ENCODE measurements at places on chromosomes 12 and 14.
A peak's percentile ranks its signal among the peaks of the same experiment; 100 is the strongest.

DNA sequence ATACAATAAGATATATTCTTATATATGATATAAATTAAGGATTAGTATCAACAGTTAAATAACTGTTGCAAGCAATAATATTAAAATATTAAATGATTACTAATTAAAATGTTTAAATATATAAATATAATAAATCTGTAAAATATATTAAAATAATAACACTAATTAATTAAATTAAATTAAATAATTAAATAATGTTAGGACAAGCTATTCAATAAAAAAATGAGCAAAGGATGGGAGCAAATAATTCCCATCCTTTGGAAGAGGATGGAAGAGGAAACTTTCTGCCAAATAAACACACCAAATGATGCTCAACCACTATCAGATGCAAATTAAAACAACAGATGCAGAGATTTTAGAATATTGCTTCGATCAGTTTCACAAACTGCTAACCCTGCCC, 39.4 kb upstream of the BMP4 start:
- DNase-seq, result no peak

DNA sequence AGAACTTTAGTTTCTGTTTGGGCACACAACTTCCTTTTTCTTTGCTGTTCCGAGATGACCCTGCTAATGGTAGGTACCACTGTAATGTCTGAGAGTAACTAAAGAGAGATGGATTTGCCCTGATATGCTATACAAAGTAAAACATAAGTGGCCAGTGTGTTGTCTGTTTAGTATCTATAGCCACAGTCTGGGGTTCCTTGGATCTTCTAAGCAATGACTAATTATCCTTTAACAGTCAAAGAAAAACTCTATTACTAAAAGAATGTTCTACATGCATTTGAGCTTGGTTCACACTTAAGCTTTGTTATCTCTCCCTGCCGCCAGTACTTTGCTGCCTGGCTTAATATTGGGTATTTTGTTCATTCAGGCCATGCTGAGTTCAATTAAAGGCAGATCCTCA, 1051.9 kb upstream of the FLRT2 start:
- no peak for DNase-seq

- DNase-seq, result no peak
Measured at GRCh38 chr12:47270782-47271664, 191.3 kb upstream of the AMIGO2 start.

DNA sequence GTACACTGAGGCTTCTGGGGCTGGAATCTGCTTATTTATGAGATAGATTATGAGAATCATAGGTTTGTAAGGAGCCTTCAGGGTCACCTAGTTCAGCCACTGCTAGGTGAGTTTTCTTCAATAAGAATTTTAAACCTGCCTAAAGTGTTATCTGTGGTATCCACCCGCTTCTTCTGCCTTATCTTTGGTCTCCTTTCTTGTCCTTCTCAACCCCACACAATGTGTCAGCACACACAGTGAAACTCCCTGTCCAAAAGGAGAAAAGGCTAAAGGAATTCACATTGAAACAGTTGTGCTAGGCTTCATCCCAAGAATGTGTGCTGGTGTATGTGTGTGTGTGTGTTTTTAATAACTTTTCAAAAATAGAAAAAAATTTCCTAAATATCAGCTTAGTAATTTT, 259.3 kb upstream of the BTG1 start:
- no peak for DNase-seq

- DNase-seq, result no peak
Measured at GRCh38 chr14:59919570-59920377, at the start of gene LRRC9. Gene LRRC9, plus strand, starts transcription at chr14:59920144.

- no peak for DNase-seq
Measured at GRCh38 chr12:107180272-107180671, 86.9 kb upstream of the CRY1 start.

DNA sequence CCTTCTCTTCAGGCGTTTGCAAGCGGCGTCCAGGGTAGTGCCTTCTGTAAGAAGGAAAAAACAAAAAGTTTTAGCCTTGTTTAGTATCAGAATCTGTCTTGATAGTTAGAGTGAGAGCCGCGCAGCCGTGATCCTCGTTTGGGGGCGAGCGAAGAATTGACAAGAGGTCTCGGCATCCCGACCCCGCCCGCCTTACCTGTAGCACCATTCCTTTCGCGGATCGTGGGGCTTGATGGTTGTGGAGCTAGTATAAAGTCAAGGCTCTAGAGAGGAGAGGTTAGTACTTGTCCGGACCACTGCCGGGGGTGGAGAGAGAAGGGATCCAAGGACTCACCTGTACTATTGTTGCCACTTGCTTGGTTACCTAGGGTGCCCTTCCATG, 494 bp downstream of the TMTC3 start:
- no peak for DNase-seq

- peak; percentile 56 for DNase-seq
Measured at GRCh38 chr12:122021193-122021821, 377 bp upstream of the BCL7A start.

DNA sequence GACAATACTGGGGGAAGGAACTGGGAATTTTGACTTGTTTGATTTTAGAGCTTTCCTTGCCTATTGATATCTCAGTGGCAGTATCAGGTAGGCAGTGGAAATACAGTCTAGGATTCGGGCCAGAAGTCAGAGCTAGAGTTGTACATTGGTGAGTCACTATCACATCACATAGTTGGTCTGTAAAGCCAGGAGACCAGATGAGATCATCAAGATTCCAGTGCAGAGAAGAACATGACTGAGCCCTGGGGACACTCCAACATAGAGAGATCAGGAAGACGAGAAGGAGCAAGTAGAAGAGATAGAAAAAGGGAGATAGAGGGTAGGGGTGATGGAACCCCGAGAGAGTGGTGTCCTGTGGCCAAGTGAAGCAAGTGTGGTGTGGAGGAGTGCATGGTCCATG, 46.6 kb upstream of the NR1H4 start:
- no peak for DNase-seq

GRCh38 chr12:41325336-41325735, 137.2 kb downstream of the PDZRN4 start:
- DNase-seq, result no peak

GRCh38 chr14:60085085-60085484, 6.6 kb upstream of the PCNX4 start:
- DNase-seq, result no peak

DNA sequence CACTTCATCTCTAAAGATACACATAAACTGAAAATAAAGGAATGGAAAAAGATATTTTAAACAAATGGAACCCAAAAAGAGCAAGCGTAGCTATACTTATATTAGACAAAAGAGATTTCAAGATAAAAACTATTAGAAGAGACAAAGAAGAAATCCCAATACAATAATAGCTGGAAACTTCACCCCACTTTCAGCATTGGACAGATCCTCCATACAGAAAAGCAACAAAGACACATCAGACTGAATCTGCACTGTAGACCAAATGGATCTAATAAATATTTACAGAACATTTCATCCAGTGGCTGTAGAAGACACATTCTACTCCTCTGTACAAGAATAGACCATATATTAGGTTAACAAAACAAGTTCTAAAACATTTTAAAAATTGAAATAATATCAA, 117.6 kb upstream of the PDE3A start:
- DNase-seq, result no peak

DNA sequence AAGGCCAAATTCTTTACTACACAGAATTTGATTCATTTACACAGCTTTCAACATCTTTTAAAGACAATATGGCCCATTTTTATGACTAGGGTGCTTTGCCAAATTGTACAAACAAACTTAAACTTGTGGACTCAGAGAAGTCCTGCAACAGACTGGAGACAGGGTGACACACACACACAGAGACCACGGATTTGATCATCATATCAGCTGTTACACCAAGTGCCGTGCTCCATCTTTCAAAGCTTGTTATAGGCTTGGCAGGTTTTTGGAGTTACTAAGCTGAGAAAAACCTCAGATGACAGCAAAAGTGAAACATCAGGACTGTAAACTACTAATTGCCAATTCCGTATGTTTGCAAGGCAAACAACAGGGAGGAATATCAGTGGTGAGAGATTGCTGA, 811.7 kb downstream of the GALC start:
- DNase-seq, result no peak

DNA sequence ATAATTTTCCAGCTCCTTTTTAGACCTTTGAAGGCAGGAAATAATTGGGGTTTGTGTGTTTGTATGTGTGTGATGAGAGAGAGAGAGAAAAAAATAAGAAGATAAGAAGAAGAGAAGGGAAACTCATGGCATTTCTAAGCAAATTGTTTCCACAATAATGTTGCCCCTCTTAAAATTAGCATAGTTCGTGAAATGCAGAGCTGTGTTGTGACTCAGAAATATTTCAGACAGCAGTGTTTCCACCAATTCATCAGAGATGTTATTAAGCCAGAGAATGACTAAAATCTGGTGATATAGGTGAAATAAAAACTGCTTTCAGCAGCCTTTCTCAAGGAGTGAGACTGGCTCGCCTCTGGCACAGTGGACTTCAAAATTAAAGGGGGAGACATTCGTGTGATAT, 65.9 kb upstream of the ARHGAP5 start:
- no peak for DNase-seq

GRCh38 chr12:123293178-123293760, 21.6 kb upstream of the CDK2AP1 start:
- DNase-seq, result no peak

- no peak for DNase-seq
Measured at GRCh38 chr12:2009623-2010022, 5.4 kb upstream of the DCP1B start.

DNA sequence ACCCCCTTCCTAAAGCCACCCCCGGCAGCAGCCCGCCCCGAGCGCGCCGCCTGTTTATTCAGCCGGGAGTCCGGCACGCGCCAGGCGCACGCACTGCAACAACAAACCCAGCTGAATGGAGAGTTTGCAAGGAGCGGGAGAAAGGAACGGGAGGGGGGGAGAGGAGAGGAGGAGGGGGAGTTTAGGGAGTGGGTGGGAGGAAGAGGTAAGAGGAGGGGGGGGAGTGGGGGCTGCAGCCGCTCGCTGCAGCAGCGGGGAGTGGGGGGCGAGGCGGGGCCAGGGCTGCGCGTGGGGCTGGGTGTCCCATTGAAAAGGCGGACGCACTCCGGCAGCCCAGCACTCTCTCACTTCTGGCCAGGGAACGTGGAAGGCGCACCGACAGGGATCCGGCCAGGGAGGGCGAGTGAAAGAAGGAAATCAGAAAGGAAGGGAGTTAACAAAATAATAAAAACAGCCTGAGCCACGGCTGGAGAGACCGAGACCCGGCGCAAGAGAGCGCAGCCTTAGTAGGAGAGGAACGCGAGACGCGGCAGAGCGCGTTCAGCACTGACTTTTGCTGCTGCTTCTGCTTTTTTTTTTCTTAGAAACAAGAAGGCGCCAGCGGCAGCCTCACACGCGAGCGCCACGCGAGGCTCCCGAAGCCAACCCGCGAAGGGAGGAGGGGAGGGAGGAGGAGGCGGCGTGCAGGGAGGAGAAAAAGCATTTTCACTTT, at the start of gene ASCL1:
Gene ASCL1, plus strand, starts transcription at position 336 of the 712 bp plus-strand sequence. CDS start 571 bp downstream, outside the sequence.
- DNase-seq, result no peak

DNA sequence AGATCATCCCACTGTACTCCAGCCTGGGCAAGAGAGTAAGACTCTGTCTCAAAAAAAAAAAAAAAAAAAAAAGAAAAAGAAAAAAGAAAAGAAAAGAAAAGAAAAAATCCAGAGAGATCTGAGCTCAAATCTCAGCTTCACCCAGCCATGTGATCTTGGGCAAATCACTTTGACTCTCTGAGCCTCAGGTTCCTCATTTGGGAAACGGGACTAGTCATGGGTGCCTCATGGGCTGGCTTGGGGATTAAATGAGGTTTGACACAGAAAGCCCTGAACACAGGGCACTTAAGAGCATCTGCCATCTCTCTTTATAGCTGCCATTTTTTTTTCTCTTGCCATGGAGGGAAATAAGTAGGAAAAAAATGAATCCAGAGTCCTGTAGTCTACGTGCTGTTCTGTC, 86.2 kb upstream of the MYL2 start:
- no peak for DNase-seq

- no peak for DNase-seq
Measured at GRCh38 chr14:77979171-77979570, 179.3 kb downstream of the ADCK1 start.

DNA sequence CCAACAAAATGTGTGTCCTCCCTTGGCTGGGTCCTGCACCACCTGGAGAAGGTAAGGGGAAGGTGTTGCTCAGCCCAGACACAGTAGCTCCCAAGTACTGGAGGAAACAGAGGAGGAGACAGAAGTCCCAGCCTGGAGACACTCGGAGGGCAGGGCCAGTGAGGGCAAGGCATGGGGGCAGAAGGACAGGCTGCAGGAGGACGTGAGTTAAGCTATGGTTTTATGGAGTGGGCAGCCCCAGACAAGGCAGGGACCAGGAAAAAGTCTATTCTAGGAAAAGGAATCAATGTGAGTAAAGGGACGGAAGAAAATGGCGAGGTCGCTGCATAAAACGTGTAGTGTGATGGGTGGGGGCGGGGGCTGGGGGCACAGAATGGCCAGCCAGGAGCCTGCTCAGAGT, 210.1 kb upstream of the DIO3 start:
- no peak for DNase-seq

GRCh38 chr14:38723959-38724358, 379.1 kb downstream of the SEC23A start:
- DNase-seq, result no peak

DNA sequence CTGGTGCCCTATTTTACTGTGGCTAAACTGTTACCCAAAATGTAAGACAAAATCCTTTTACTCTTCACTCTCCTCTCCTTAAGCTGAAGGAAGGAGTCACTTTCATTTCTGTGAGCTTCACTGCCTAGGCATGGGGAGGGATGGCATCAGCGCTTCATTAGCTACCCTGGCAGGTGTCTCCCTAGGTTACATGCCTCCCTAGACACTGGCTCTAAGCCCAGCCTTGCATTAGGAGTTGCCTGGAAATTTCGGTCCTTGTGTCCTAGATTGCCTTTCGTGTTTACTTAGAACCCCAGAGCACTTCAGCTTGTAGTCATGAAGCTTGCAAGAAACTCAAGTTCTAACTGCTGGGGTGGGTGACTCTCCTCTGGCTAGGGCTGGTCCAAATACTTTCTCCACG, 520.5 kb upstream of the STXBP6 start:
- DNase-seq, result no peak

DNA sequence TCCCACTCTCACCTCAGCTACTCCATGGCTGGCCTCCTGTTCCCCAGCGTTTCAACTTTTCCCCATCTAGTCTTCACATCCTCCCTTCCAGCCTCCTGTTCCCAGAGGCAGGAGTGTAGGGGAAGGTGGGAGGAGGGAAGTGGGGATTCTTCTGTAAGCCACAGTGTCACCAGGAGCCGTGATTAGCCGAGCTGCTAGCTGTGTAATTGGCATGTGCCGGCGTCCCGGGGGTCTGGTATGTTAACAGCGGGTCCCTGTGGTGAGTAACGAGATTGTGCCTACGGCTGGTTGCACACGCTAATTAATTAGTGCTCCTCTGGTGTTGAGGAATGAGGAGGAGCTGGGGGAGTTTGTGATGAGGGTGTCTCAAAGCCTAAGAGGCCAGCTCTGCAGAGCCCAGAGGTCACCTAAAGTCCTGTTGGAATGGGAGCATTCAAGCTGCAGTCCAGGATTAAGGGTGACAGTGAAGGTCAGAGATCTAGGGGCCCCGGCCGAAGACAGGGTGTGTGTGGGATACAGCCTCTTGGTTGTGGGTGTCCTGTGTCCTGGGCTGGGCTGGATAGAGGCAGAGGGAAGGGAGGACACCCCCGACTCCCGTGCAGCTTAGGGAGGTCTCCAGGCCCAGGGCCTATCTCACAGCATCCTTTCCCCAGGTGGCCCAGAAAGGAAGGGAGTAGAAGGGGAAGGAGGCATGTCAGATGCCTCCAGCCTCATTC, 10.0 kb upstream of the CALCOCO1 start:
- DNase-seq, result no peak

GRCh38 chr12:39378341-39378740, 64.6 kb downstream of the KIF21A start:
- no peak for DNase-seq
